ENCODE measurements at places on chromosomes 2 and 18.
A peak's percentile ranks its signal among the peaks of the same experiment; 100 is the strongest.

GRCh38 chr2:130727286-130727924, 1.5 kb upstream of the GPR148 start:
- peak; percentile 50 for DNase-seq

DNA sequence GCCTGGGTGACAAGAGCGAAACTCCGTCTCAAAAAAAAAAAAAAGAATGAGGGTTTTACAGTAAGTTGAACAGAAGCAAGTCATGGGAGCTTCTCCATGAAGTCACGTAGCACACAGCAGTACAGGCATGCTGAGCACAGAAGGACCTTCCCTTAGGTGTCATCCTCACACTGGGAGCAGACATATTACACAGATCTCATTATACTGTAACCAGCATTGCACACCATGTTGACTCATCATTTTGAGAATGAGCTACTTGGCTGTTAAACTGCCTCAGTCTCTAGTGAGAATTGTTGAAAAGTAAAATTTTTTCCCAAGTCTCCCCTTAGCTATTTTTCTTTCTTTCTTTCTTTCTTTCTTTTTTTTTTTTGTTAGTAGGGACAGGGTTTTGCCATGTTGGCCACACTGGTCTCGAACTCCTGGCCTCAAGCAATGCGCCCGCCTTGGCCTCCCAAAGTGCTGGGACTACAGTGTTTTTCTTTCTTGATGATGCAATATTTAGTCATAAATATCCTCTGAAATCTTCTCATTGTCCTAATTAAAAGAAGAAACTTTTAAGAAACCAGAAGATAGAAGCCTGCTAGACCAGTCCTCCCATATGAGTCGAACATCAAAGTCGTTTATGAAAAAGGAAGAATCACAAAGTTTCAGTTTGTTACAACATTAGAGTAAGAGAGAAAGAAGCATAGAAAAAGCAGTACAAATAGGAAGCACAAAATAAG, 37.9 kb upstream of the PPP1CB start:
- peak; percentile 61 for DNase-seq

DNA sequence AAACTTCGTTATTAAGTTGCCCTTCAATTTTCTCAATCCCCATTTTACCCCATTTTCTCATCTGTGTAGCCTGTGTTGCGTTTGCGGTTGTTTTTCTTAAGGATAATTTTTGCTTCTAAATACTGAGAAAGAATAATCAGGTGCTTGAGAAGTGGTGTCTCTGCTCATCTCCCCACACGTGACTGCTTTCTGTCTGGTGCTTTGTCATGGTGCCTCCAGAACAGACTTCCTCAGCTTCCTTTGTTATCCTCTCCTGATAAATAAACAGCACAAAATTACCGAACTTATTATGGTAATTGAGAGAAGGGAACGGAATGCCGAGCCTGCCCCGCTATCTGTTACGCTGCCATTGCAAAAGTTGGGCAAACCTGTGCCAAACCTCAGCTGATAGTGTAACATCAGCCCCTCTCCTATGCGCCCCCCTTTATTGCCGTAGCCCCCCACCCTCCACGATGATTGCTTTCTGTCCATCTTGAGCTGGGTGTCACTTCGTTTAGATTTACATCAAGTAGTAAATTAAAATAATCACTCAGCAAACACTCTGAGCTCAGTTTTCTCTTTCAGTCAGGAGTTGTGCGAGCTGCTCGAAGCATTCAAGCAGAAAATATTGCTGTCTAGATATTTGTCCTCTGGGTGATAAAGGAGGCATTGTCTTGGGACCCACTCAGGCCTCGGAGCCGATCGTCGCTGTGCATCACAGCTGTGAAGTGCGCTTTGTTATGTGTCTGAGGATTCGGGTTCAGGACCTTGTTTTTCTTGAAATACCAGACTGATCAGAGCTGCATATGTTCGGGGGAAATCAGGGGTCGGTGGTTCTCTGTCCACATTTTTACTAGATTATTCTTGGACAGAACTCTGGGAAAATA, 1008.5 kb upstream of the FANCL start:
- DNase-seq, result no peak

- no peak for DNase-seq
Observed at GRCh38 chr2:201773990-201774389, 6.7 kb downstream of the ALS2 start.

- DNase-seq, result no peak
Observed at GRCh38 chr18:65659312-65659711, 91.5 kb upstream of the CDH7 start.

- peak; percentile 45 for DNase-seq
Observed at GRCh38 chr18:55830544-55830943, 242.6 kb upstream of the TCF4 start.

DNA sequence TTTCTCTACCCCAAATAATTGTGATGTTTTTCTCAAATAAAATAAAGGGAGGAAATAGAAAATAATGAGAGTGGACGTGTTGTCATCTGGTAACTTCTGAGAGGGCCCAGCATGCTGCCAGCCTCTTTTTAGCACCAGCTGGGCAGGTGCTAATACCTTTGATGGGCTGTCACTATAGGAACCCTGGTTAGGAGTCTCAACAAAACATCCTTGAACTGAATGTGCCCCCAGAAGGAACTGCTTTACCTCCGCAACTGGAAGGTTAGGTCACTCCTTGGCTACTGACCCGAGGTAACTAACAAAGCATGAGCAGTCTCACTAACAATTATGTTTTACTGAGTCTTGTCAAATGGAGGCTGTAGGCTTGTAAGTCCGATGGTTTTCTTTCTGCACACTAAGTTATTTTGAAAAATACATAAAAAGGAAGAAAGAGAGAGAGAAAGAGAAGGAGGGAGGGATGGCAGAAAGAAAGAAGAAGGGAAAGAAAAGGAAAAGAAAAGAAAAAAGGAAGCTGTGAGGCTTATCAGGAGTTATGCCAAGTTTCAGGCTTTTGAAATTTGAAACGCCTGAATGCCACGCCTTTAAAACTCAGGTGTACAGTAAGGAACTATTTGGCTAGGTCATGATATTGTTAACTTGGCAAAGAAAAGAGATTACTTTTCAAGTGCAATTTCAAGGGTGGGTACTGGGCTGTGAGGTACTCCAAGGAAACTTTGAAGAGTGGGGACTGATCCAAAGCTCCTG, 91.0 kb downstream of the TGIF1 start:
- no peak for DNase-seq

DNA sequence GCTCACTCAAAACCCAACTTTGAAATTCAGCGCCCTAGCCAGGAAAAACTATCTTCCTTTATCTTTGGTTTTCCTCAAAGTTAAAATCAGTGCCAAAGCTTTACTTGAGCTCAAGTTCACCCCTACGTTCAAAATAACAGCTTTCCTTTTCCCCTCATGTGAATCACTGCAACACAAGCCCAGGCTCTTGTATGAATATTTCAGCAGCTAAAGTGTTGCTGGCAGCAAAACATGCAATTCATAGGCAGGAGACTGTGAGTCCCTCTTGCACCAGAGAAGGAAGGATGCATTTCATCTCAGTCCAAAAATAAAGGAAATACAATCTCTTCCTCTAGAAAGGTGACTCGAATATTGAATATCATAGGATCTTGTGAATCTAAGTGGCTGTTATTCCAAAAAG, 461.3 kb upstream of the SOX11 start:
- no peak for DNase-seq

DNA sequence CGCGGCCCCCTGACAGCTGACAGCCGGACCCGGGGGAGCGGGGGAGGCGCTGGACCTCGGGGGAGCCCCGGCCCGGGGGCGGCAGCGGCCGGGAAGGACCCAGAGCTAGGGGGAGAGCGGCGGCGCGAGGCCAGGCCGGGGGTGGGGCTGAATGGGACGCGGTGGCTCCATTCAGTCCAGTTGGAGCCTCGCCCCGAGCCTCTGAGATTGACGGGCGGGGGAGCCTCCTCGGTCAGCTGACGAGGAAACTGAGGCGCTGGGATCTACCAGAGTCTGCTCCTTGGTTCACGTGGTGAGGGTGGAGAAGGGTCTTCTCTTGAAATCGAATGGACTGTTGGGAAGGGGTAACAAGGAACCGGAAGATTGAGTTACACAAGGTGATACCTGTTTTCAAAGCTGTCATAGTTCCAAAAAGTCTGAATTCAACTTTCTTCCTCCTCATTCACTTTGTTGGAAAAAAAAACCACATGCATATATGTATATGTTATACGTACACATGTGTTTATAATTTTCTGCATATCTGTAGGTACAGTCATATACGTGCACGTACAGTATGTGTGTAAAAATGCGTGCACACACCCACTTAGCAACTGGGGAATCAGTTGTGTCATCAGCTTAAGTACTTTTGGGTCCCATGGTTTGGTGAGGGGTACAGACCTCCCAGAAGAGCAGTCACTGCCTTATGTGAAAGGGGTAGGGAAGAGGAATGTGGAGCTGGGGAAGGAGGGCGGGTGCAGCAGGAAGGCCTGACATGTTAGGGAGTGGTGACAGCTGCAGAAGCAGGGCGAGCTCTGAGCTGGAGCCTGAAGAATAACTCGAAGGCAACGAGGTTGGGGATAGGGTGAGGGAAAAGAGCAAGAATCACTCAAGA, 628 bp downstream of the PPP1R7 start:
- DNase-seq, result no peak

DNA sequence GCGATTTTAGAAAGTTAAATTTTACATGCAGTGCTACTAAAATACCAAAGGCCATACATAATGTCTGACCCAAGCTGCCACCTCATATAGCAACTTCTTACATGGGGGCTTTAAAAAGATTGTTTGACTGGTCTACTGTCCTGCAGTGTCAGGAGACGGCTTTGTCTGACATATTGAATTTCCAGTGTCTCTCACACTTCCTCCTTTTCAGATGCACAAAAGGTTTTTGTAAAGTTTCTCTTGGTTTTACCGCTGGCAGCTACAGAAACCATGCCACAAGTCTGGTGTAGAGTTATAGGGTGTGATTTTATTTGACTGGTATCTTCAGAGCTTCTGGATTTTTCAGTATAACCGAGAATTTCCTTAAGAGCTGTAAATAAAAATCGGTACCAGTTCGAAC, 1.1 kb upstream of the ASAP2 start:
- DNase-seq, result no peak

- DNase-seq, result no peak
Observed at GRCh38 chr2:241924909-241925250, 55.4 kb downstream of the RTP5 start.

GRCh38 chr2:119495948-119496347, 28.3 kb downstream of the SCTR start:
- no peak for DNase-seq

DNA sequence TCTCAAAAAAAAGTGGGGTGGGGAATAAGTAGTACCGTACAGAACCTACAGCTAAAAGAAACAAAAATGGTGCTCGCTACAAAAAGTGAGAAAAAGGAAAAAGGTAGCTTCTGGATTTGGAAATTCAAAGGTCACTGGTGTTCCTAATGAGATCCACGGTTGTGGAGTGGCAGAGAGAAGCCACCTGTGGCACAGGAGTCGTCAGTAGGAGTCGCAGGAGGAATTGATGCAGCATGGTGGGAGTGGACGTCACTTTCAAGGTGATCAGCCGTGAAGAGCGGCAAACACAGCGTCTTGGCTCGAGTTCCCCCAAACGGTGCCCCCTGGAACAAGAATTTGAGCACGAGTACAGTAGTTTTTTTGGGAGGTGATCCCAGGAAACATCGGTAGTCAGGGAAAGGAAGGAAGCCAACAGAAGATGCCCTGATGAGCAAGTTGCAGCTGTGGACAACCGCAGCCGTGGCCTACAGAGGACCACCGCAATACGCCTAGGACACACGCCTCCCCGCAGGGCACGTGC, 1.4 kb upstream of the TTL start:
- no peak for DNase-seq

DNA sequence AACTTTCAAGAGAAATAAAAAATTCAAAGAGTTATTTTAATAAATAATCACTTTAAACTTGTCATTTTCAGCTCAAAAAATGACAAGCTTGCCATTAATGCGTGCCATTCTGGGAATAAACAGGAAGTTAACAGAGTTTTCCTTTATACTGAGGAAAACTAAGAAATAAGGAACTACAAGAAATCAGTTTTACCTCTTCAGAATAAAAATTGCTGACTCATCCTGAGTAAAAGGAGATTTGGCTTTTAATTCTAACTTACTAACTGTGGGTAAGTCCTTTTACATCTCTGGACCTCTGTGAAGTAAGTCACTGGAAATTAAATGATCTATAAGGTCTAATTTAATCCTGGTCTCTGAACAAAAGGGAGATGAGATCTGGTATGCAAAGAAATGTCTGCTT, 16.1 kb downstream of the CEBPZ start:
- no peak for DNase-seq

GRCh38 chr2:241465543-241465942, 42.8 kb downstream of the STK25 start:
- no peak for DNase-seq

All from AG10803 (cell line).